Mammary epithelial cell (primary cell): ENCODE measurements at places on chromosomes 4 and X.
A peak's percentile ranks its signal among the peaks of the same experiment; 100 is the strongest.

DNA sequence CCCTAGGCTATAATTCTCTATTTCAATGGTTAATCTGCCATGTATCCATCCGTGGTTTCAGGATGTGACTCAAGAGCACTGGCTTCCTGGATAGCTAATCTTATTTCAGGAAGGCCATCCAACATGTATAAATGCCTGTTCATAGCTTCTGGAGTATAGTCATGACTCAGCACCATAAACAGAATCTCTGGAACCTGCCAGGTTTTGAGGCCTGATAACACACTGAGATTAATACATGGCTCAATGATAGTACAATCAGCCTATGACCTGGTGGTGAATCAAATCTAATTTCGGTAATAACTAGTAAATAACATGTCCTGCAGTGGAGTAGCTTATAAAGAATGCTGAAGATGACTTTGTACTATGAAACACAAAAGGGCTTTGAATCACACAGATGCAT is 5.7 kb upstream of the IL13RA2 start:
- peak; percentile 90 for DNase-seq

GRCh38 chr4:124304941-124305340 is 407.6 kb downstream of the ANKRD50 start:
- DNase-seq = no peak

DNA sequence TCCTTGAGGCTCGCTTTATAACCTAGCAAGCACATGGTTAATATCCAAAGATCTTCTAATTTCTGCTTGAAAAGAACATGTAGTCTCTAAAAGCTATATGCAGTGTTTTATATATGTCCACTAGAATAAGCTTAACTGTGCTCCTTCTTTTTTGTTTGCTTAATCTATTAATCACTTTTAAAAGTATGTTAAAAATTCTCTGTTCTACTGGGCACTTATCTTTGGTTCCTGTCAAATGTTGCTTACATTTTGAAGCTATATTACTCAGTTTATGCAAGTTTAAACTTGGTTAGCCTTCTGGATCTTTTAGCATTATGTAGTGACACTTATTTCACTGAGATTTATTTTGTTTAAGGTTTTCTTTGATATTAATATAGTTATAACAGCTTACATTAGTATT is 32.5 kb downstream of the MAOA start:
- no peak for DNase-seq

- no peak for DNase-seq
Measured at GRCh38 chr4:95085124-95085833, 327.5 kb downstream of the BMPR1B start.

DNA sequence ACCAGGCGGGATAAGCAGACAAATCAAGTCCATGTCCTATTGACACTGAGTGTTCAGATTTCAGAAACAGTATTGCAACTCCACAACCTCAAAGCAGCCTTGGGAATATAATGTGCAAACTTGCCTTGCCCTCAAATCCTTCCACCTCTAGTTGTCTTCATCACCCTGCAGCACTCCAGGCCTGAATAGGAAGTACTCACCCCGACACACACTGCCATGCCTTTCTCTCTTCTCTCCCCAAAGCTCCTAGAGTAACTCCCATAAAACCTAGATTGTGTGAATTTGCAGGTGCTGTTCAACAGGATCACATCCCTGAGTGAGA is 19.6 kb downstream of the ACSL1 start:
- DNase-seq = no peak

- DNase-seq = no peak
Measured at GRCh38 chr4:33911959-33912358, 2332.4 kb downstream of the ARAP2 start.

DNA sequence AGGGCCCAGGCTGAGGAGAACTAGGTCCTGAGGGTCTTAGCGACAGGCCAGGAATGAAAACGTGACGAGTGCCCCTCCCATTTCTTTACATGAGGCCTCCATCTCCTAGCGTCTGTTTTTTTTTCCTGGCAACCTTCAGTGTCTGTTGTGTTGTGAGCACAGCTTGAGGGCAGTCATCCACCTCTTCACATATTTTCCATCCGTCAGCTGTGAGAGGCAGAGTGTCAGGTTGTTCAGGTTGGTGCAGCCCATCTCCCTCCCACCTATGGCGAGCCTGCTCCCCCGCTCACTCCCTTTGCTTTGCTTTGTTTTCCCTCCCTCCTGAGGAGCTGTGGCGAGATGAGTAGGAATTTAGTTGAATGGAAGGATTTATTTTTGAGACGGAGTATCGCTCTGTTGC is 51.7 kb upstream of the CHRNA9 start:
- DNase-seq = no peak

DNA sequence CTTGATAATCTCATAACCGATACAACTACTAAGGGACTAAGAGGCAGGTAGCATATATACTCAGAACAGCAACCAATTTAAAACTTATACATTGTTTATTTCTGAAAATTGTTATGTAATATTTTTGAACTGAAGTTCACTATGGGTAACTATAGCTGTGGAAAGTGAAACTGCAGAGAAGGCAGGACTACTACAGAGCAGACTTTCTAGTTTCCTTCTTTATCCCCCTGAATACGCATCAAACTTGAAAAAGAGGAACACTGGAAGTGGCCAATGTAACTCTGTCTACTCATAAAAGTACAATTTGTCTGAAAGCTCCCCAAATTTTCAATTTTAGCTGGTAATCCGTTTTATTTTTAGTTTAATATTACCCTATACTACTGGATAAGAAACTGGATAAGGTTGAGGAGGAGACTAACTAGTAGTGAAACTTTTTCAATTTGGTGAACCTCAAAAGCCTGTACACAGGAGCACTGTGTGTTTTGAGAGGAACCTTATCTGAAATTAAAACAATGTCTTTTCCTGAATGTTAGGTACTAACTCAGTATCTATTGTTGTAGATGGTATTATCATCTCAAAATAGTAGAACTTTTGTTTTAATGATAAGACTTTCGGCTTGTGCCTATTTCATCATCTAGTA is 225.8 kb downstream of the GABRG1 start:
- no peak for DNase-seq

DNA sequence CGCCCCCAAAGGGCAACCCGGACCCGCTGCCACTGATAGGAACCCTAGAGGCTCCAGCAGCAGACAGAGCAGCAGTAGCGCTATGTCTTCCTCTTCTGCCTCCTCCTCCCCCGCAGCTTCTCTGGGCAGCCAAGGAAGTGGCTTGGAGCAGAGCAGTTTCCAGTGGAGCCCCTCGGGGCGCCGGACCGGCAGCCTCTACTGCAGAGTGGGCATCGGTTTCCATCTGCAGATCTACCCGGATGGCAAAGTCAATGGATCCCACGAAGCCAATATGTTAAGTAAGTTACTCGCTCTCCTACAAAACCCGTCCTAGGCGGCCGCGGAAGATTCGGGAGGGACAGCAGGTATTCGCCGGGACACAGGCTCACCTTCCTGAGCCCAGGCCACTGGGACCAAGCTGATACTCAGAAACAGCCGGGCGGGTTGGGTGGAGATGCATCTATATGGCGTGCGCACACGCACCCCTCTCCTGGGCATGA is 477 bp downstream of the FGF5 start:
- DNase-seq = peak; percentile 61
